ENCODE measurements at places on chromosomes 16 and 17.

- no peak for DNase-seq
Measured at GRCh38 chr17:39566094-39566850, 41.4 kb downstream of the NEUROD2 start.

GRCh38 chr17:63714550-63715277, 14.8 kb upstream of the LIMD2 start:
- DNase-seq = no peak

DNA sequence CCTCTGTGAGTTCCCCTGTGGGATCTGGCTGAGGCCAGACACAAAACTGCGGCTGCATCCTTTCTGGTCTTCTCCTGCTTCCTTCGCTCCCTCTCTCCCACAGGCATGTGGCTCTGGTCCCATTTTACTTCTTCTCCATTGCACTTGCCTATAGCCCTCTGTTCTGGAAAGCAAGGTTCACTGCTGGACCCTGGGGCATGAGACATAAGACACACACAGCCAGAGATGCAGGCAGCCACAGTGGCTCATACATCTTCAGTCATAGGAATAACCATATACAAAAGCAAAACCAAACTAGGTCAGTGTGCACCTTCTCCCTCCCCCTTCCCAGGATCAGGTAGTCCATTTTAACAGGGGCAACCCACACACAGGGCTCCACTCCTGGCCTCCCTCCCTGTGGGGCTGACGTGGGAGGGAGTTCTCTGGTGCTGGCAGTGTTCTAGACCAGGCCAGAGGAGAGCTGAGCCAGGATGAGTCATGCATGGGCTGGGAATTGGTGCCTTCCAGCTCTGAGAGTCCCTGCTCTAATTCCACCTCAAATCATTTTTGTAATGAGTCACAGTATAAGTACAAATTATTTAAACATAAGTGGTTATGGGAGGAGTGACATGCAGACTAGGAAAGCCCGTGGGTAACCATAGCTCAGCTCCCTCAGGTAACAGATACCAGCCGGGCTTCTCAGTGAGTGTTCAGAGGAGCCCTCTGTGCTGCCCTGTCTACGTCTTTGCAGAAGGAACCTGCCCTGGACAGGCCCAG, 58.0 kb downstream of the ASIC2 start:
- no peak for DNase-seq

- DNase-seq = no peak
Measured at GRCh38 chr17:78269955-78270381, 38.5 kb downstream of the TMEM235 start.

DNA sequence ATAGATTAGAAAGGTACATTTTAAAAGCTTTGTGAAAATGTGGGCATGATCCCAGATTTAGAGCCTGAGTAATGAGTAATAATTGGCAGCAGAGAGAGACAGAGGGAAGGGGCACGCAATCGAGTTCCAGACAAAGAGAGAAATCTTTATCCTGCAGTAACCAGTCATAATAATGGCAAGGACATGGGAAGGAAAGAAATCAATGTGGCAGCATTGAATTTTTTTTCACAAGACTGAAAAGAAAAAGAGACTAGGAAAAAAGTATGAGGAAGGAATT, 790.8 kb upstream of the SOX9 start:
- no peak for DNase-seq

DNA sequence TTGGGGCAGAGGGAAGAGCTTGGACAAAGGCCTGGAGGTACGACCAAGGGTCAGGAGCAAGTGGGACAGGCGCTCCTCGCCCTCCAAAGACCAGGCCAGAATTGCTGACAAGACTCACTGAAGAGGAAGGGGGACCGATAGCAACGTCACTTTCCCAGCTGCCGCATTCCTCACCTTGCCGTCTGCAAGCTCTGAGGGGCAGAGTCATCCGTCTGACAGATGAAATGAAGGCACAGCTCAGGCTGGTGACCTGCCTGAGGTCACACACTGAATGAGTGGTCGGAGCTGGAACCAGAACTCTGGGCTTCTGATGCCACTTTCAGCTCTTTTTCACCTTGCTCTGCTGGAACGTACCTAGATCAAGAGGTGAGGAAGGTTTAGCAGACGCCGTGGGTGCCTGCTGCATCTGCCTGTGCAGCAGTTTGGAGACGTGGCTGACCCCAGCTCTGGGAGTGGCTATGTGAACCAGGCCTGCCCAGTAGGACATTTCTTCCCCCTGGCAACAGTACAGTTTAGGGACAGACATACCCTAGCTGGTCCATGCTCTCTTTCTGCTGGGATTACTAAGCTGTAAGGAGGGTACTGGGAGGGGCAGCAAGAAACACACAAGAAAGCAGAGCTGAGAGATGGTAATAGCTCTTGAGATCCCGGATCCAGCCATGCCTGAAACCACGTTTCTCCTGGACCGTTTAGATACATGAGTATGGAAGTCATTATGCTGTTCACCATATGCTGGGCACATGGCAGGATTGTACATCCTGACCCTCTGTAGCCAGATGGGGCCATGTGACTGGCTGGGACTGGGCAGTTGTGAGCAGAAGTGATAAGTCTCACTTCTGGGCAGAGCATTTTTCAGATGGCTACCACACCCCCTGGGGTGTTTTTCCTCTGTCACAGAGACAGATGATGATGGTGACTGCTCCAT, 50.9 kb downstream of the IL21R start:
- no peak for DNase-seq

DNA sequence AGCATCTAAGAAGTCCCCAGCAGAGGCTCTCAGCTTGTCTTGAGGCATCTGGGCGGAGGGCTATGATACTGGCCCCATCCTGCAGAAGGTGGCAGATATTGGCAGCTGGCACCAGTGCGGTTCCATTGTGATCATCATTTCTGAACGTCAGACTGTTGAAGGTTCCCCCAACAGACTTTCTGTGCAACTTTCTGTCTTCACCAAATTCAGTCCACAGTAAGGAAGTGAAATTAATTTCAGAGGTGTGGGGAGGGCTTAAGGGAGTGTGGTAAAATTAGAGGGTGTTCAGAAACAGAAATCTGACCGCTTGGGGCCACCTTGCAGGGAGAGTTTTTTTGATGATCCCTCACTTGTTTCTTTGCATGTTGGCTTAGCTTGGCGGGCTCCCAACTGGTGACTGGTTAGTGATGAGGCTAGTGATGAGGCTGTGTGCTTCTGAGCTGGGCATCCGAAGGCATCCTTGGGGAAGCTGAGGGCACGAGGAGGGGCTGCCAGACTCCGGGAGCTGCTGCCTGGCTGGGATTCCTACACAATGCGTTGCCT, at the start of gene CIITA:
Gene CIITA, plus strand, starts transcription at position 404 of the 543 bp plus-strand sequence. Its CDS starts 129 bp downstream, at position 533.
- DNase-seq = no peak

- DNase-seq = no peak
Measured at GRCh38 chr17:40325156-40326013, 16.4 kb downstream of the RARA start.

DNA sequence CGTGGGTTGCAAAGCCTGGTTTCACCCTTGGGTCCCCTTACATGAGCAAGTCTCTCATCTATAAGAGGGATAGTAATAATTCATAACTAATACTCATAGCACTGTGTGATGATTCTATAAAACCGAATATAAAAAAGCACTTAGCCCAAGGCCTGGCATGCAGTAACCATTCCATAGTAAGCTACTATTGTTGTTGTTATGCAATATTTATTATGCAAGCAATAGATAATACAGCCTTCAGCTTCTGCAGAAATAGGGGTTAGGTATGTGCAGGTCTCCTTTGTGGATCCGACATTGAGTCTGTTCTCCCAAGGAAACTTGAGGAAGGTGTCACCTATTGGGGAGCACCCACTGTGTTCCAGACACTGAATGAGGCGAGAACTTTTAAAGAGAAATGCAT, 401.1 kb downstream of the UTP18 start:
- DNase-seq = no peak

- DNase-seq = no peak
Measured at GRCh38 chr17:51335006-51335590, 74.8 kb downstream of the UTP18 start.

GRCh38 chr17:46027048-46027975, 28.3 kb downstream of the STH start:
- DNase-seq = no peak

DNA sequence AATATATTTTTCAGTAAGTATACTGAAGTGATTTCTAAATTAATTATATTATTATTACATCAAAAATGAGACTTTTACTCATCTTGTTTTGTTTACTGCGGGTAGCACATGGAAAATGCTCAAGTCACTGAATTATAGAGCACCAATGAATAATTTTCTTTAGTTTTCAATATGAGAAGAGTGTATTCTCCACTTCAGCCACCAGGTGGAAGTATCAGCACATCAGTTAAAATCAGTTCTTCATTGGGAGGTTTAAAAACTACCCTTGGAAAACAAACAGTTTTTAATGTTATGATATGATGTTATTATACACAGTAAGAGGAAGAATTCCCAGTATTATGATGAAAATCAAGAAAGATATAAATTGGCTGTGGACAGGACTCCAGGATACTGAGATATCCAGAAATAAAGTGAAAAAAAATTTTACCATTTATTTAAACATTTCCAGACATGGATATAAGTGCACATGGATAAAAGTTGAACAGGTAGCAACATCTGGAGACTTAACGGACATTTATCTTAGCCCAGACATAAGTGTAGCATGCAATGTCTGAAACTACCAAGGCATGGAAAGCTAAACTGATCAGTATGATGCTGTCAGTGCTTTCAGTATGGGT, 467.3 kb downstream of the KCNJ2 start:
- DNase-seq = no peak

- no peak for DNase-seq
Measured at GRCh38 chr17:40532520-40533253, 31.3 kb upstream of the TNS4 start.

- no peak for DNase-seq
Measured at GRCh38 chr16:90047714-90048346, 28.6 kb upstream of the DBNDD1 start.

DNA sequence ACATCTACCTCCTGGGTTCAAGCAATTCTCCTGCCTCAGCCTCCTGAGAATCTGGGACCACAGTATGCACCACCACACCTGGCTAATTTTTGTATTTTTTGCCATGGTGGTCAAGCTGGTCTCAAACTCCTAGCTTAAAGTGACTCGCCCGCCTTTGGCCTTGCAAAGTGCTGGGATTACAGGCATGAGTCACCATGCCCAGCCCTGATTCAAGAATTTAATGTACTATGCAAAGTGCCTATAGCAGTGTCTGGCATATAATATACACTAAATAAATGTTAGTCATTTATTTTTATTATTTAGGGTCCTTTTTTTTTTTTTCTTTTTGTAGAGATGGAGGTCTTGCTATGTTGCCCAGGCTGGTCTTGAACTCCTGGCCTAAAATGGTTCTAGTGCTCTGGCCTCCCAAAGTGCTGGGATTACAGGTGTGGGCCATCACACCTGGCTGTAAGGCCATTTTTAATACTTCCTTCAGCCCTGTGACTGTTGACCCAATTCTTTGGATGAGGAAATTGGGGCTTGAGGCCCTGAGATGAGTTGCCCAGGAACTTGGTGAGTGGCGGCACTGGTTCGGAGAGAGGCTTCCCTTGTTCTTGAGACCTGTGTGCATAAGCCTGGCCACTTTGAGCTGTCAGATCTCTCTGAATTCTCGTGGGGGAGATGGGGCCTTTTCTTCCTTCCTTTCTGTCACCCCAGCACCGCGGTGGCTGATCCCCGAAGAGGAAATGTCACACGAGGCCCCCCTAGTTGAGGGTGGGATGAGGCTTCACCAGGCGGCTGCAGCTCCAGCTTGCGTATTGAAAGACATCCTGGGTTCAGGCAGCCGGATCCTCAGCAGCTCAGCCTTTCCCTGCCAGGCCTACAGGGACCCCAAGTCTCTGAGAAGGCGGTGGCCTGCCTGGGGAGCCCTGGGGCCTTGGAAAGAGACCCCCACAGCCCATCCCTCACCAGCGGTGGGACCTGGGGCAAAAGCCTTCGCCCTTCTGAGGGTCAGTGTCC, 38.7 kb downstream of the LAT start:
- DNase-seq = no peak

- DNase-seq = no peak
Measured at GRCh38 chr17:50044483-50044882, 11.4 kb upstream of the ITGA3 start.

DNA sequence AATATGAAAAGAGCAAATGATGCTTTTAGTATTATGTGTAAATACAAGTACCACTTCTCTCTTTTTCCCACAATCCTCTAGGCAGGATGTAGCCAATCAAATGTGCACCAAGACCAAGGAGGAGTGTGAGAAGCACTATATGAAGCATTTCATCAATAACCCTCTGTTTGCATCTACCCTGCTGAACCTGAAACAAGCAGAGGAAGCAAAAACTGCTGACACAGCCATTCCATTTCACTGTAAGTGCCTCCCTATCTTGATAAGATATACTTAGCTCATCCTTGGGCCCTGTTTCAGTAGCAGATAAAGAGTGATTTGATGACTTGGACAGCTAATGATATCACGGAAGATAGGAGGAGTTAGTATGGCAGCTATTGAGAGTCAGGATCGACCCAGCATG, 33.7 kb downstream of the TADA2A start:
- no peak for DNase-seq

- DNase-seq = no peak
Measured at GRCh38 chr16:12557786-12558185, 245.9 kb downstream of the CPPED1 start.

DNA sequence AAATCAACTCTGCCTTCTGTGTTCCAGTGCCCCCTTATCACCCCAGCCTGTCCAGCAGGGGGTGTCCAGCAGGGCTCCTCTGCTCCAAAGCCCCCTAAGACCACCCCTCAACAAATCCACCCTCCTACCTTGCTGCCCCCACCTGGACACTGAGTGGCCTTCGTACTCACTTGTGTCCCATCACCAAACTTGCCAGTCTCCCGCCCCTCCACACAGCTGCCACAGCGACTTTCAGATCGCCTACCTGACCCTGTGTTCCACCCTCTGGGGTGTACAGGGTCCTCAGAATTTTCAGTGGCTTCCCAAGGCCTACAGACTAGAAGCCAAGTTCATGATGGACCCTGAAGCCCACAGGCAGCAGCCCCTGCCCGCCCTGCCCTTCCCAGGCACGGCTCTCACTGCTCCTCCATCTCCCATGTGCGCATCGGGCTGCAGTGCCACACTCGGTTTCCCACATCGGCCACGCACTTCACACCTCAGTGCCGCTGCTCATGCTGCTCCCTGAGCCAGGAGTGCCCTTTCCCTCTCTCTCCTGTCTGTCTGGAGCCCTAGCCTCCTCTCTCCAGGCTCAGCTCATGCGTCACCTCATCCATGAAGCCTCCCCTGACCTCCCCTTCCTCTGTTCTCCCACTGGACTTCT, 11.8 kb downstream of the KCNH6 start:
- DNase-seq = no peak

GRCh38 chr17:49484588-49484987, 10.5 kb upstream of the NGFR start:
- no peak for DNase-seq

DNA sequence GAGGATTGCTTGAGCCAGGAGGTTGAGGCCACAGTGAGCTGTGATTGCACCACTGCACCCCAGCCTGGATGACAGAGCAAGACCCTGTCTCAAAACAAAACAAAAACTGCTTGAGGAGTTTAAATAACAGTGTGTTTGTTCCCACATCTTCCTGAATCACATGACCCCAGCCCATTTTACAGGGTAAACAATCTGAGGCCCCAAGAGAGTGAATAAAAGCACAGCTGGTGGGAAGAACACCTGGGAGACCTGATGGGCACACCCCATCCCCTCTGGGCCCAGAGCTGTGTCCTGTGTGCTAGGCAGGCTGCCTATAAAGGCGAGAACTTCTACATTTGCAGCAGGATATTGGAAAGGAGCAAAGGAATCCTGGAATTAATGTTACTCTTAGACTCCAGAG, 69.6 kb downstream of the PLXDC1 start:
- DNase-seq = no peak

GRCh38 chr17:68509141-68510057, 2.8 kb upstream of the PRKAR1A start:
- no peak for DNase-seq
